ENCODE measurements at places on chromosomes 16 and 17.
A peak's percentile ranks its signal among the peaks of the same experiment; 100 is the strongest.

- no peak for DNase-seq
Measured at GRCh38 chr16:19701091-19701490, 16.9 kb downstream of the KNOP1 start.

DNA sequence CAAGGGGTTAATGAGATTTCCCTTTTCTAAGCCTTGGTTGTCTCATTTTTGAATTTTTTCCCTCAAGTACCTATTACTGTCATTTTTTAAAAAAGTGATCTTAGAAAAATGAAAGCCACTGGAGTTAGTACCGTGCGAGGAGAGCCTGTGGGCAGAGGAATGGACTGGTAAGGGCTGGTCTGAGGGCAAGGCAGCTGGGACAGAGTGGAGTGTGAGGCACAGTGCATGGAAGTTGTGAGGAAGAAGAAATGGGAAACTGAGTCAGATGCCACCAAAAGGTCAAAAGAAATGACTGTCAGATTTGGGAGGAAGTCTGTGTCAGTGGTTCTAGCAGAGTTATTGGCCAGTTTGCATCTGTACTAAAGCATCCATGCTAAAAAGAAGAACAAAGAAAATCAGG, 8.2 kb downstream of the RASD1 start:
- DNase-seq: no peak

GRCh38 chr17:43599835-43600234, 53.7 kb upstream of the ETV4 start:
- DNase-seq: no peak

DNA sequence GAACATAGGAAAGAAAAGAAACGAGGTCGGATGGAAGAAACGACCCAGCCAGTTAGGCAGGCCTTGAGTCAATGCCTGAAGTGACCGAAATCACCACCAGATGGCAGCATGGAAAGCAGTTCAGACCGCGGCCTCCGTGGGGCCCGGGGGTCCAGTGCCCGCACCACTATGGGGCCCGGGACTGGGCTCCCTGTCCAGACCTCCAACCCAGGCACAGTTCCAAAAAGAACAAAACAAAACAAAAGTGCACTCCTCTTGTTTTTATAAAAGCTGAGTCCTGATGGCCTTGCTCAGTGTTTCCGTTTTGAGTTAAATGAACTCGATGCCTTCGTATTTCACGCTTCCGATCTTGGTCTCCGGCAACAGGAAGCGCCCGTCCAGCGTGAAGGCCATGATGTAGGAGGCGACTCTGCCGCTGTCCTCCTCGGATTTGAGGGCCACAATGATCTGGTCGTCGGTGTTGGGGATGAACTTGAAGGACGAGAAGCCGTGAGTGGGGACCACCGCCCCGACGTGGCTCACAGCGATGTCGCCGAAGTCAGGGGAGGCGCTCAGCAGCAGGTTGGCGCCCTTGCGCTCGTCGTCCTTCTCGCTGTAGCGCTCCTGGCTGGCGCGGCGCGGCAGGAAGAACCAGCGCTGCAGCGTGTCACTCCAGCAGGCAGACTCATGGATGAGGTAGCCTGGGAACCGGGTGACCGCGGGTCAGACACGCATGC, 13.7 kb upstream of the LGALS3BP start:
- peak; percentile 56 for DNase-seq

- DNase-seq: no peak
Measured at GRCh38 chr17:56812901-56813388, 20.8 kb downstream of the C17orf67 start.

GRCh38 chr17:40092581-40092980, 7.8 kb downstream of the NR1D1 start:
- DNase-seq: no peak

DNA sequence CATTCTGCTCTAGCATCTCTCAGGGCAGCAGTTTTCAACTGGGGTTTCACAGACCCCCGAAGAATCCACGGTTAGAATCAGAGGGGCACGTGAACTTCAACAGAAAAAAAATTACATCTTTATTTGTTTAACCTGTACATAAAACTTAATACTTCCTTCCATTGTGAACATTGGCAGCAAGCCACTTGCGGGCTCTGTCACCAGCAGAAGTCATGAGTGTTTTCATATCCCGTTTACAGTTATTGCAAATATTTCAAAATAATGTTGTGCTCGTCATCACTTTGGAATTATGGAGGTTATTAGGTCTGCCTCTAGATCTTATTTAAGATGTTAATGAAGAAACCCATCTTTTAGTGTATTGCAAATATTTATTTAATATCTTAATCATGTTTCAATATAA, 109.8 kb downstream of the SDR42E1 start:
- no peak for DNase-seq

DNA sequence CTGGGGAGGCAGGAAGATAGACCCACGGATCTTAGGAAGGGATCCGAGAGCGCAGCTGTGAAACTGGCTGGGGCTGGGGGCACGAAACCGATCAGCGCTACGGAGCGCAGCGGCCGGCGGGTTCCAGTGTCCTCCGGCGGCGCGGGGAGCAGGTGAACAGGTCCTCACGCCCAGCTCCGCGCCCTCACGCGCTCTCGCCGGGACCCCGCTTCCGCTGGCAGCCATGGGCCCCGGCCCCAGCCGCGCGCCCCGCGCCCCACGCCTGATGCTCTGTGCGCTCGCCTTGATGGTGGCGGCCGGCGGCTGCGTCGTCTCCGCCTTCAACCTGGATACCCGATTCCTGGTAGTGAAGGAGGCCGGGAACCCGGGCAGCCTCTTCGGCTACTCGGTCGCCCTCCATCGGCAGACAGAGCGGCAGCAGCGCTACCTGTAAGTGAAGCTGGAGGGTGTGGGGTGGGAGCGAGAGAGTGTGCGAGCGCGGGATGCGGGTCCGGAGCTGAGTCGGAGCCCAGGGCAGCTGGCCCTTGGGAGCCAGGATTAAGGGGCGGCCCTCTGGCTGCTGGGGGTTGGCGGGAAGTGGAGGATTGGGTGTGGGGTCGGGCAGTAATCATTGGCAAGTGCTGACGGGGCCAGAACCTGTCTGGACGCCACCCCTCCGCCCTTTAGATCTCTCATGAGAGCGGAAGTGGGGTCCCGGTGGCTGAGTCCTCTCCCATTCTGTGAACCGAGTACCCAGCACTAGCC, 479 bp downstream of the ITGA3 start:
- DNase-seq: peak; percentile 71

DNA sequence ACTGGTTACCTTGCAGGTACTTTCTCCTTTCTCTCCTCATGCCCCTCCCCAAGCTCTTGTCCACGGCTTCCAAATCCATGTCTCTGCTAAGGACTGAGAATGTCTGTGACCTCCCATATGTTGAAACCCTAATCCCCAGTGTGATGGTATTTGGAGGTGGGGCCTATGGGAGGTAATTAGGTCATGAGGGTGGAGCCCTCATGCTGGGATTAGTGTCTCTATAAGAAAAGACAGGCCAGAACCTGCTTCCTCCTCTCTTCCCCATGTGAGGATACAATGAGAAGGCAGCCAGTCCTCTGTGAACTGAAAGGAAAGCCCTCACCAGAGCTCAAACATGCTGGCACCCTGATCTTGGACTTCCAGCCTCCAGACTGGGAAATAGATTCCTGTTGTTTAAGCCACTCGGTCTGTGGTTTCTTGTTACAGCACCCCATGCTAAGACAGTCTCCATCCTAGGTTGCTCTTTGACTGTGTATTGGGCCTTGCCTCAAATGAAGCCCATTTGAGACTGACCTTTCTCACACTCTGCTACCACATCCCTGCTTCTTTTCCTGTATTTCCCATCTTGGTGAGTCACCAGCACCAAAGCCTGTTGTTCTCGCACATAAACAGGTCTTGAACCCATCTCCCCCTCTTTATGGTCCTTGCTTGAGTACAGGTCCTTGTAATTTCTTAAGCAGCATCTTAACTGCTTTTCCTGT, 135.0 kb downstream of the CDK5R1 start:
- DNase-seq: no peak

GRCh38 chr16:23690771-23691482, 12.2 kb downstream of the PLK1 start:
- DNase-seq: no peak

Measured in activated CD4-positive, alpha-beta memory T cell treated with anti-CD3 and anti-CD28 coated beads, Interleukin-2, amount 10 ng/mL, durations not matched to agents 7 days and 5 days (primary cell).